ENCODE measurements at places on chromosomes 4 and X.

DNA sequence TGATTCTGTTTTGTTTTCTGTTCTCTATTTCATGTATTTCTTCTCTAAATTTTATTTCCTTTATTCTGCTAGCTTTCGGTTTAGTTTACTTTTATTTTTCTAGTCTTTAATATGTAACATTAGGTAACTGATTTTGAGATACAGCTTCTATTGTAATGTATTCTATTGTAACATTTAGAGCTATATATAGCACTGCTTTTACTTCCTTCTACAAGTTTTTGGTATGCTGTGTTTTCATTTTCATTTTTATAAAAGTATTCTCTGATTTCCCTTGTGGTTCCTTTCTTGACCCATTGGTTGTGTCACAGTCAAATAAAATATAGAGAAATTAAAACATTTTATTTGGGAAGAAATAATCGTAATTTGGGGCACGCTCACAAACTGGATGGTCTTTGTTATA, 13.9 kb upstream of the CT47A1 start:
- no peak for DNase-seq

DNA sequence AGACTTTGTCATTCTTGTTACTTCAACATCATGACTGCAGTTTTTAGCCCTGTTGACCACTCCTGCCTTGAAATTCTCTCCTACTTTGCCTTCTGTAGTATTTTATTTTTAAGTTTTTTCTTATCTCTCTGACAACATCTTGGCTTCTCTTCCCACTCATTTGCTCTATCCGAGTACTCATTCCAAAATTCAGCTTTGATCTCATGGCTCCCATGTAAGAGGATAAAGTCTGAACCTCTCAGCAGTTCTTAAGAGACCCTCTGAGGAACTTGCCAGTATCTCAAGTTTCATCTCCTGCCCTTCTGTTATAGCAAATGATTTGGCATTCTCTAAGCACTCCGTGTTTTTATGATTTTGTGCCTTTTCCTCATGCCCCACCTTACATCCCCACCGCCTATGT, 67.7 kb downstream of the GALNT7 start:
- DNase-seq, result no peak

DNA sequence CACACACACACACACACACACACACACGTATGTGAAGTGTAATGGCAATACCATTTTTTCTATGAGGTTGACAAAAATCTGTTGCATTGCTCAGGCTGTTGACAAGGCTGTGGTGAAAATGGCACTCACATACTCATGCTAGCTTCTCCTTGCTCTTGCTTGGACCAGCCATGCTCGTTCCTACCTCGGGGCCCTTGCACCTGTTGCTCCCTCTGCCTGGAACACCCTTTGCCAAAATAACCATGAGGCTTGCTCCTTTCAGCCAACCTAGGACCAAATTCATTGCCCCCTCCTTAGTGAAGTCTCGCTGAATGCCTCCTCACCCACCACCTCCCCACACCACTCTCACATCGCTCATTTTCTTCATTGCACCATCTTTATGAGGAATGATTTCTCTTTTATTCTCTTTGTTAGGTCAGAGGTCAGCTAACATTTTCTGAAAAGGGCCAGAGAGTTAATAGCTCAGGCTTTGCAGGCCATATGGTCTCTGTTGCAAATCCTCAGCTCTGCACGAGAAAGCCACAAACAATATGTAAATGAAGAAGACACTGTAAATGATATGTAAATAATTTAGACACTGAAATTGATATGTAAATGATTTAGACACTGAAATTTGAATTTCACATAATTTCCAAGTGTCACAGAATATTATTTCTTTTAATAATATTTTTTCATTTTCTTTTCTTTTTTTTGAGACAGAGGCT, 13.3 kb downstream of the SLC38A5 start:
- DNase-seq, result no peak

- no peak for DNase-seq
These were observed 39.8 kb upstream of the POF1B start for GRCh38 chrX:85419293-85419692.

- DNase-seq, result no peak
These were observed 352.7 kb downstream of the NKX6-1 start for GRCh38 chr4:84146300-84146959.

DNA sequence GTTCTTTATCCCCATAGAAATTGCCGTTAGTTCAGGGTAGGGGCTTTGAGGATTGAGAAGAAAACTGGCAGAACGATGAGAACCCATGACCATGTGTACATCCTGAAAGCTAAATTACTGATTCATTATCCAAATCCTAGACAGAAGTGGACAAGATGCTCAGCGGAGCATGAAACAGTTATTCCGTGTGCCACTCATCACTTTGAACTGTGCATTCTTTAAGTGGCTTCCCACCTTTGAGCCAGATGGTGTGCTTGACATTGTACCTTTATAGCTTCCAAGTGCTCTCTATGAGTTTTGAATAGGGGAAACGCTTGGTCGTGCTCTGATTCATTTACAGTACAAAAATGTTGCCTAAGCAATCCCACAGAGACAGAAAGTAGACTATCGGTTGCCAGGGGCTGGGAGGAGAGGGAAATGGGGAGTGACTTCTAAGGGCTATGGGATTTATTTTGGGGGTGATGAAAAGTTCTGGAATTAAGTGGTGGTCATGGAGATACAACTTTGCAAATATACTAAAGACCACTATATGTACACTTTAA, 100.0 kb downstream of the DOCK11 start:
- no peak for DNase-seq

DNA sequence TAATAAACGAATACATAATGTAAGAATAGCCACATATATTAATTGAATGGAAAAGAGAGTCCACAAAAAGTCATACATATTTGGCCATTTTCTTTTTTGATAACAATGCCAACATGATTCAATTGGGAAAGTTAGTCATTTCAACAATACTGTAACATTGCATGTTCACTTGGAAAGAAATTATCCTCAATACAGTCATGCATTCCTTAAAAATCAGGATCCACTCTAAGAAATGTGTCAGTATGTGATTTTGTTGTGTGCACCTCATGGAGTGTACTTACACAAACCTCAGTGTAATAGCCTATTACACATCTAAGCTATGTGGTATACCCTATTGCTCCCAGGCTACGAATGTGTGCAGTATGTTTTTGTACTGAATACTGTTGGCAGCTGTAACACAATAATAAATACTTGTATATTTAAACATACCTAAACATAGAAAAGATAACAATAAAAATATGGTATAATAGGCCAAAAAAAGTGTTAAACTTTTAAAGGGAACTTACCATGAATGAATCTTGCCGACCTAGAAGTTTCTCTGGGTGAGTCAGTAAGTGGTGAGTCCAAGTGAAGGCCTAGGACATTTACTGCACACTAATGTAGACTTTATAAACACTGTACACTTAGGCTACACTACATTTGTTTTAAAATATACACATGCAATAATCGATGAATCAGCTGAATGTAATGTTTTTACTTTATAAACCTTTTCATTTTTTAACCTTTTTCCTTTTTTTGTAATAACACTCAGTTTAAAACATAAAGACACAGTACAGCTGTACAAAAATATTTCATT, 806.8 kb downstream of the PCDH18 start:
- no peak for DNase-seq

- DNase-seq, result no peak
These were observed 152.0 kb upstream of the EDNRA start for GRCh38 chr4:147328756-147329446.

- DNase-seq, result no peak
These were observed 54.7 kb downstream of the SMARCAD1 start for GRCh38 chr4:94262163-94263016.
